ENCODE measurements at places on chromosomes 4 and X.

DNA sequence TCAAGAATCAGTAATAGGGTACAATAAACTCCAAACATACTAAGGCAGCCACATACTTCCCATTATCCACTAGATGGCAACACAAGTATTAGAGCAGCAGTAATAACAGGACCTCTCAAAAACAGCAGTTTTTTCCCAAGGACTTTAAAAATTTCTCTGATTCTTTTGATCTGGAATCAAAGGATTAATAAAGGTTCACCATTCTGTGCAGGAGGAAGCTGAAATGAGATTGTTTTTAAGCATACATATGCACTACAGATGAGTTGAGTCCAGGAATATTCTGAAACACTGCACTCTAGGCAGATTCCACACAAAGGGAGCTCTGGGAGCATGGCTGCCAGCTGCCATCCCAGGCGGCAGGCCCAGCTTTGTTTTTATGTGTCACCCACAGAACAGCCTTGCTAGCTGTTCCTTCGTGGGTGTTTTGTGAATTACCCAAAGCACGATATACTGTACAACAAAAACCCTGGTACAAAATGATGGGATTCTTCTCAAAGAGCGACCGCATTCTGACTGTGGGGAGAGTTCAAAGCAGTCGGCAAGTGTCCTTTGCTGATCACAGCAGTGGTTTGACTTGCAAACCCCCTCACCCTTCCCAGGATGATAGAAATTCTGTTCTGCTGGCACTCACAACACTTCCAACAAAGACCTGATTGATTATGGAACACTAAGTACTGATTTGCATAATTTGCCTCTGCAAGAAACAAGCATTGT is 61.0 kb downstream of the STX18 start:
- peak; percentile 19 for DNase-seq

DNA sequence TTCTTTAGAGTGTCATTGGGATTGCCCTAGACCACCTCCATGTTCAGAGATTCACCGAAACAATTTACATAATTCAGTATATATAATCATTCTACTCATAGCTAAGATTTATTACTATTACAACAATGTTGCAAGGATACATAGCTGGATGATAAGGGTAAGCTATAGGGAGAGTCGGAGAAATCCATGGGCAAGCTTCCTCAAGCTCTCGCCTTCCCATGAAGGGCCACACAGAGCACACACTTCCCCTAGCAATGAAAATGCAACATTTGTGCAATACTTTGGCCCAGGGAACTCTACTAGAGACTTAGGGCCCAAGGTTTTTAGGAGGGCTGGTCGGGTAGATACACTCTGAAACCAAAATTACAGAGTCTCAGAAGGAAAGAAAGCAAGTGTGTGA is 49.7 kb upstream of the ABCG2 start:
- no peak for DNase-seq

- no peak for DNase-seq
These were observed 3.2 kb downstream of the DGKQ start for GRCh38 chr4:970046-970745.

DNA sequence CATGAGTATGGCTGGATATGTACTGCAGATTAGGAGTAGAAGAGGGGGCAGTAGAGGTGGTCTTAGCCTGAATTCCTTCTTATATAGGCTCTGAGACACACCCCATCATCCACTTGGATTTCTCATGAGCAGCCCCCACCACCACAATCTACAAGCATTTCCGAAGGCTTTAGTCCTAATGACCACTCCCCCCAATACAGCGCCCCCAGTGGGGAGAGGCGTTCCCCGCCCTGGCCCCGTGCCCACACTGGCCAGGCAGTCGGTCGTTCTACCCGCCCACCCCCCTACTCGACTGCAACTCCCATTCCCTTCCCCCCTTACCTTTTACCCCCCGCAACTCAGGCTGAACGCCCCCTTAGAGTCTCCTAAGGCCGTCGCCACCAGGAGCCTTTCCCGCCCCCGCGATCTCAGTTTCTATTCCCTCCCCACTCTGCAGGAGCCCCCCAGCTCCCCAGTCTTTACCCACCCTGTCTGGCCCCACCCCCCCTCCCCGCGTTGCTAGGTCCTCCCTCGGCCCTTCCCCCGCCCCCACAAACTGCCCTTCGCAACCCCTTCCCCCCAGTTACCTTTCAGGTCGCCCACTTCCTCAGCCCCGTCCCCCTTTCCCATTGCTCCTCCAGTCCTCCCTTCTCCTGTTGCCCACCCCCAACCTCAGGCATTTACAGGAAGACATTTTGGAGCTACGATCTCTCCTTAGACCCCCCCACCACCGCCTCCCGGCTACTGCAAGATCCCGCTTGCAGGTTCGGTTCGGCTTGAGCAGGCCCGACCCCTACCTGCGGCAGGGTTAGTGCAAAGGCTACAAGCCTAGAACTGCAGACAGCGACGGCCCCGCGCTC is 468 bp downstream of the ZMYM3 start:
- DNase-seq = peak; percentile 48

- no peak for DNase-seq
These were observed 56.8 kb downstream of the TSPAN7 start for GRCh38 chrX:38618180-38618579.

- no peak for DNase-seq
These were observed 63.2 kb downstream of the MID1 start for GRCh38 chrX:10557166-10557565.

DNA sequence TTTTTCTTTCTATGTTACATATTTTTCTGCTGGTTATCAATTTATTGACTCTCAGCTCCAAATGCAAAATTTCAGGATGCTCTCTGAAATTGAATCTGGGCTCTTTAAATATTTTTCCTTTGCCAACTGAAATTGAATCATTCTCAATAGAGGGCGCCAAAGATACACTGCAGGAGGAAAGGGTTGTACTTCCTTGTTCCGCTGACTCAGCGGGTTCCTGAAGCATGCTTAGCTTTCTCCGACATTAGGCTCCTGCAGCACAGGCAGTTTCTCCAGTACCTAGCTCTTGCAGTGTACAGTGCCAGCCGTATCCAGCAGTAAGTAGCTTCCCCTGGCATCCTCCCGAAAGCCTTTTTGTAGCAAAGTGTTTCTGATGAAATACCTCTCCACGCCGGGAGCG is 28.8 kb upstream of the CFAP47 start:
- DNase-seq = peak; percentile 52

GRCh38 chr4:172725581-172725980 is 443.0 kb upstream of the GALNT7 start:
- DNase-seq = peak; percentile 45

GRCh38 chrX:79366873-79367749 is at the start of gene ITM2A:
Gene ITM2A (minus strand): TSS chrX:79367334. CDS start chrX:79367215, 119 bp downstream.
- no peak for DNase-seq

DNA sequence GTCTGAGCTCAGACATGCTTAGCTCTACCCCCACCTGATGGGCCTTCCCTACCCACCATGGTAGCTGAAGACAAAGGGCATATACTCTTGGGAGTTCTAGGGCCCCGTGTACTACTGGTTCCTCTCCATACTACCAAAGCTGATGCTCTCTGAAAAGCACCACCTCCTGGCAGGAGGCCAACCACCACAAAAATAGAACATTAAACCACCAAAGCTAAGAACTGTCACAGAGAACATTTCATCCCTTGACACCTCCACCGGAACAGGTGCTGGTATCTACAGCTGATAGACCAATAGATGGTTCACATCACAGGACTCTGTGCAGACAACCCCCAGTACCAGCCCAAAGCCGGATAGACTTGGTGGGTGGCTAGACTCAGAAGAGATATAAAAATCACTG is 13.4 kb downstream of the EDA2R start:
- DNase-seq = no peak

DNA sequence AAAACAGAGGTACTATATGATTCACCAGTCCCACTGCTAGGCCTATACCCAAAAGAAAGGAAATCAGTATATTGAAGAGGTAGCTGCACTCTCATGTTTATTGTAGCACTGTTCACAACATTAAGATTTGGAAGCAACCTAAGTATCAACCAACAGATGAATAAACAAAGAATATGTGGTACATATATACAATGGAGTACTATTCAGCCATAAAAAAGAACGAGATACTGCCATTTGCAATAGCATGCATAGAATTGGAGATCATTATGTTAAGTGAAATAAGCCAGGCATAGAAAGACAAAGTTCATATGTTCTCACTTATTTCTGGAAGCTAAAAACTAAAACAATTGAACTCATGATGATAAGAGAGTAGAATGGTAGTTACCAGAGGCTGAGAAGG is 72.6 kb downstream of the FGF16 start:
- DNase-seq = no peak

- peak; percentile 85 for DNase-seq
These were observed 125.0 kb downstream of the SPCS3 start for GRCh38 chr4:176444741-176445140.

- peak; percentile 93 for DNase-seq
These were observed 21.2 kb upstream of the SLC25A31 start for GRCh38 chr4:127708985-127709384.

GRCh38 chr4:104486716-104487504 is 7.8 kb downstream of the CXXC4 start:
- no peak for DNase-seq

- no peak for DNase-seq
These were observed 11.0 kb downstream of the BCOR start for GRCh38 chrX:40086569-40087335.

DNA sequence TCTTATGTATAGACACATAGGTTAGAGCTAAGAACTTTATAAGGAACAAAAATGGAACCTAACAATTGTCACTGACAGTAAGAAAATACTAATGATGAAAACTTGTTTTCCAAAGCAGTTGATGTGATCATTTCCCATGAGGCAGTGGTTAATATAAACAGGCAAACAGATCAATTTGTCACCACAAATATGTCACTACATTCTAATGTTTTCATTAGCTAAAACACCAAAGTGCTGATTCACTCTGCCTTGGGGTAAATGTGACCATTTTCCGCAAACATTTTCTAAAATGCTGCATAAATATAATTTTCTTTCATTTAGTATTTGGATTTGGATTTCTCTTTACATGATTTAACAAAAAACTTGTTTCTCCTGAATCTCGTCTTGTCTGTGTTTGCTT is 408.9 kb upstream of the CTSO start:
- DNase-seq = peak; percentile 78

DNA sequence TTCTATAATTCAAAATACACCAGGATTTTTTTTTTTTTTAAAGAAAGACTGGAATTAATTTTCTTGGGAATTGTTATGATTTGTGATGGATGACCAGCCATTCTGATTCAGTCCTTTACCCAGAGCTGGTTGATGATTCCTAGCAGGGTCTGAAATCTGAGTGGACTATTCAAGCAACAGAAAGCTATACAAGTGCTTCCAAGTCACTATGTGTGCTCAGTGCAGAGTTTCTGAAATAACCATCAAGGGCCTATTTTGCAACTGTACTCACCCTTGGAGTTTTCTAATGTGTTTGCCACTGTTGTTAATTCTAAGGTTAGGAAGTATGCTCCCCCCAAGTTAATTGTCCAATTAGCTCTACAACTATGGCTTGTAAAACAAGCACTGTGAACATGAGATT is 137.7 kb upstream of the RAPGEF2 start:
- DNase-seq = no peak

DNA sequence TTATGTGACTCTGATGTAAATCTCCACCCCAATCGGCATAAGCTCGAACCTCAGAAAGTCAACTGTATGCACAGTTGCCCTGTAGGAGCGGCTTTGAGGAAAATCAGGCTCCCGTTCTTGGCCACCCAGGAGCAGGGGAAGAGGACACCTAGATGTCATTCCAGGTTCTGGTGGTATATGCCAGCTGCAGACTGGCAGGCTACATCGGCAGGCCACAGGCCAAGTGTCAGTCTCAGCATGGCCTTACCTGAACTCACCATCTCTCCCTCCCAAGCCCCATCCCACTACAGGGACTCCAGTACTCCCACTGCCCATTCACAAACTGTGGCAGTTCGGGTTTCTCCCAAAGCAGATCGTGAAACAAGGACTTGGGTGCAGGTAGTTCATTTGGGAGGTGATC is 428.1 kb downstream of the BCOR start:
- DNase-seq = no peak

- DNase-seq = no peak
These were observed 23.8 kb upstream of the RAPGEF2 start for GRCh38 chr4:159079074-159079473.

DNA sequence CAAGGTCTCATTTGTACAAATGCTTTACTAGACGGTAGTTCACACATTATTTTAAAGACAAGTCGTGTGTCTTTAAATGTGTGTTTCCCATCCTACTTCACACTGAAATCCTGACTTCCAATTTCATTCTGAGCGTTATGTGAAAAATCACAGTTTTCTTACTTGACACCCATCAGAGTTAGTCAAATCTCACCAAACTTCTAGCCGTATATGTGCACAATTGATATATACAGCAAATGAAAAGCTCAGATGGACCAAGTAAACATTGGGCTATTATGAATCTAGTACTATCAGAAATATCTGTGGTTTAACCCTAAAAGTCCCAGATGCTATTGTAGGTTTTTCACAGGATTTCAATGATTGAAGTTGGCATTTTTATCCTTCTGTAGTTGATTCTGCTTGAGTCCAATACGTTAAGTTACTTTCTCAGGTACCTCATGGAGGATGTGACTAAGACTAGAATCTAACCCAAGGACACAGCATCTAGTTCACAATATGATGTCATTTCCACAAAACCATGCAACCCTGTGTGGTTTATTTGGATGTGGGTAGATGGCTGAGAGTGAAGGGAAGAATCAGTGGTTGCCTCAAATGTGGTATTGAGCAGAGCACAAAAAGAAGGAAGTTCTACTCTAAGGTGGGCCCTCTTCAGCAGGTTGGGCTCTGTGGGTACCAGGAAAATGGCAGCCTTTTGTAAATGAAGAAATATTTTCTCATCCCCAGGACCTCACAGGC is 22.1 kb upstream of the TRIM60 start:
- no peak for DNase-seq

DNA sequence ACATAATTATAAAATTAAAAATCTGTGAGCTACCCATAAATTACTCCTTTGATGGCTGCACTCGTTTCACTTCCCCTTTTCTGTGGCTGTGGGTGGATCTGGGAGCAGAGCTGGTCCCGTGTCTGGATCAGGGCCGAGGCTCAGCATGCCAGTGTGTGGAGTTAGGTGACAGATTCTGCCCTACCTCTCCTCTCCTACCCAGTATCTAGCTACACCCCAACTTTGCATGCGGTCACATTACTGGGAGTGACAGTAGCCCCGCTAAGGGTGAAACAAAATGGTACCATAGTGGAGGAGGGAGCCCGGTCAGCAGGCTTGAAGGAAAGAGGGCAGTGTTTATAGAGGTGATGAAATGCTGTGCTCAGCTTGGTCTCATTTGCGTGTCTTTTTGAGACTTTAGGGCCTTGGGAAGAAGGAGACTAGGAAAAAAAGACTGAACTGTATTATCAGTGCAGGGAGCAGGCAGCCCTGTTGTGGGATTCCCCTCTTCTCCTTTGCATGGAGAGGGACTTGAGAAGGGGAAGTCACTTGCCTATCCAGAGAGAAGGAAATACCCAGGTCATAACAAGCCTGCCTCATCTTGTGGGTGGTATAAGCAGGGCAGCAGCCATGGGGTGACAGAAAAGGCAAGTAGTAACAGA is 48.4 kb downstream of the ARHGAP10 start:
- no peak for DNase-seq

DNA sequence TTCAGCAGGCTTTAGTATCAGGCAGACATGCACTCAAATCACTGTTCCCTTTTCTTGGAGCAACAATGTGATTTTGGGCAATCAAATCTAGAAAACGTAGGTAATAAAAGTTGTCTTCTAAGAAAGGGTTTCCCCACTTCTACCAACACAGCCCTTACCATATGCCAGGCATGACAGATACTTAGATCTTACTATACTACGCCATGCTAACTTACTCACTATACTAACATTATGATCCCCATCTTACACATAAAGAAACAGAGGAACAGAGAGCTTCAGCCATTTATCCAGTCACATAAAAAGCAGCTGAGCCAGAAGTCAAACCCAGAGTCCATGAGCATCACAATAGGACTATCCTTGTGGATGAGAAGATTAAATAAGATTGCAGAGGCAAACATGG is 9.2 kb downstream of the TXK start:
- DNase-seq = no peak

Measured in ELR (cell line).